ENCODE measurements at places on chromosomes 2 and 18.

DNA sequence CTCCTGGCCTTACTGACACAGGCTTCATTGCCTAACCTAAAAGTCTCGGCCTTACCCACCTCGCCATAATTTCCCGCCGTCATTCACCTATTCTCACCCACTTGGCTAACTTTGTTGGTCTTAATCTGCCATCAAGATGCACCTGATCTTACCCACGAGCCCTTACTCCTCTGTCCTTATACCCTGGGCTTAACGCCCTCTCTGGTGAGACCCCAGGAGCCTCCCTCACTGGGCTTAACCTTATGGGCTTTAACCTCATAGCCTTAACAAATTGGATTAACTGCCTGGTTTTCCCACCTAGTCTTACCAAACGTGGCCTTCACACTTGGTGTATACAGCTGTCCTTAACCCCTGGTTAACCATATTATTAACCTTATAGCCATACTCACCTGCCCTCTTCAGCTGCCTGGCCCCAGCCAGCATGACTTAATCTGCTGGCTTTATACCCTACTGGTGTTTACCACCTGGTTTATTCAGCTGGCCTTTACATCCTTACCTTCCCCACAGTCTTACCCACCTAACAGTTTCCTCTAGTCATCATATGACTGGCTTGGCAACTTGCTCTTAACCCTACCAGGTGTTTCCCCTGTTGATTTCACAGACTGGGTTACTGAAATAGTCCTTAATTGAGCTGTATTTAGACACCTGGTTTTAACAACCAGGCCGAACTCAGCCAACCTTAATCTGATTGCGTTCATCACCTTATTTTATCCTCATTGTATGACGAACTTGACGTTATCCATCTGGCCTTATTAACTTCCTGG is 132.0 kb upstream of the ZSWIM2 start:
- no peaks in the 10 kb centered on the region for H3K36me3 ChIP-seq
- H3K27me3 ChIP-seq: no peaks in the 10 kb centered on the region

DNA sequence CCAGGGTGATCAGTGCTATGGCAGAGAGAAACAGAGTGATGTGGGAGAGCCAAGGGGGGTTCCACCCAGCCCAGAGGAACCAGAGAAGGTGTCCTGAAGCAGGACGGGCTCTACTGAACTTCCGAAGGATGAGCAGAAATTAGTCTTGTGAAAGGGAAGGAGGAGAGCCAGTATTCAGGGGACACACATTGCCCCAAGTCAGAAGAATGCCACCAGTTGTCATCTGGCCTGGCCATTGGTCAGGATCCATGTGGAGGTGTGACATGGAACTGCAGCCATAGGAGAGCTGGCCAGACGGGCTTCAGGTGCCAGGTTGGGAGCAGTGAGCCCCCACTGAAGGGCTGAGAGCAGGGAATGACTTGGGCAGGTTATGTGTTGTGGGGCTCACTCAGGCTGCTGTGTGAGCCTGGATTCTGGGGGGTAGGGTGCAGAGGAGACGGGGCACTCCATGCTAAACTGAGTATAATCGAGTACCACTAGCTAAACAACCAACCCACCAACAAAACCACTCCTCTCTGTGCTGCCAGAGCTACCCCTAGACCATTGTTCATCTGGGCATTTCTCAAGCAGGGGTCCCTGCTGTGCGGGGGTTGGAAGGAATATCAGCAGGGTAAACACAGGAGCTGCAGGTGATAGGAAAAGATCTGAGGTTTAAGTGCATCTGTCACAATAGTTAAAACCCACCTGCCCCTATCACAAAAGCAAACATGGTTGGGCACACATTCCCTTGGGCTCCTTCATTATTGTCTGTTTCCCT is 25.3 kb downstream of the MARCO start:
- H3K27ac ChIP-seq: no peak overlapping the region
- no peak overlapping the region for H3K4me3 ChIP-seq
- DNase-seq: no peak
- H3K36me3 ChIP-seq: no peaks in the 10 kb centered on the region
- H3K27me3 ChIP-seq: no peaks in the 10 kb centered on the region
- peaks cover 20% of the 10 kb centered on the region for H3K4me1 ChIP-seq

DNA sequence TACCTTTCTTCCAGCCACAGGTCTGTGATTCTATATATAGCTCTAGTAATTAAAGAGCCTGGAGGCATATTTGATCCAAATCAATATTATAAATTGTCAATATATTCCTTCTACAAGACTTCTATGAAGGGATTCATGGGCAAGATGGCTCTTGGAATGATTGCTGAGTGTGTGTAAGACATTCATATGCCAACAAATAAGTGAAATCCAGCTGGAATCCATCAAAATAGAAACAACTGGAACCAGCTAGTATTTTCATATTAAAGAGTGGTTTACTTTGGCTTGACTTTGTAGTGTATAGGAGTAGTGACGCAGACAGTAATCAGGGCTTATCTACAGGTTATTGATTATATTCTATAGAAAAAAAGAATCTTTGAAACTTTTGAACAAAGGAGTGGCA is 83.4 kb downstream of the CALCRL start:
- H3K4me1 ChIP-seq: peaks cover 4% of the 10 kb centered on the region
- H3K27me3 ChIP-seq: no peaks in the 10 kb centered on the region
- no peak overlapping the region for H3K27ac ChIP-seq
- DNase-seq: no peak
- no peak overlapping the region for H3K4me3 ChIP-seq
- no peaks in the 10 kb centered on the region for H3K36me3 ChIP-seq

GRCh38 chr18:24031916-24032315 is 17.4 kb downstream of the TTC39C start:
- no peaks in the 10 kb centered on the region for H3K27me3 ChIP-seq
- no peak overlapping the region for H3K27ac ChIP-seq
- H3K4me1 ChIP-seq: peaks cover 24% of the 10 kb centered on the region
- DNase-seq: no peak

DNA sequence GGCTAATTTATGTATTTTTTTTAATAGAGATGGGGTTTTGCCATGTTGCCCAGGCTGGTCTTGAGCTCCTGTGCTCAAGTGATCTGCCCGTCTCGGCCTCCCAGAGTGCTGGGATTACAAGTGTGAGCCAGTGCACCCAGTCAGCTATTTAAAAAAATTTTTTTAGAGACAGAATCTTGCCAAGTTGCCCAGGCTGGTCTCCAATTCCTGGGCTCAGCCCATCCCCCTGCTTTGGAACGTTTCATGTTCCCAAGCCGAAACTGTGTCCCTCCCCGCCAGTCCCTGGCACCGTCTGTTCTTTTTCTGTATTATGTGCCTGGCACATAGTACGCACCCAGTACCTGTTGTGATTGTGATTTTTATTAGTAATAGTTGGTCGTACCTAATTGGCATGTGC is 63.1 kb upstream of the MGAT5 start:
- no peak for DNase-seq
- peaks cover 8% of the 10 kb centered on the region for H3K4me1 ChIP-seq
- no peak overlapping the region for H3K4me3 ChIP-seq
- no peaks in the 10 kb centered on the region for H3K27me3 ChIP-seq

GRCh38 chr2:146080925-146081324 is 1561.0 kb upstream of the ZEB2 start:
- no peak for DNase-seq
- no peaks in the 10 kb centered on the region for H3K27me3 ChIP-seq
- H3K4me1 ChIP-seq: no peaks in the 10 kb centered on the region
- no peak overlapping the region for H3K4me3 ChIP-seq
- H3K36me3 ChIP-seq: no peaks in the 10 kb centered on the region
- H3K27ac ChIP-seq: no peak overlapping the region

DNA sequence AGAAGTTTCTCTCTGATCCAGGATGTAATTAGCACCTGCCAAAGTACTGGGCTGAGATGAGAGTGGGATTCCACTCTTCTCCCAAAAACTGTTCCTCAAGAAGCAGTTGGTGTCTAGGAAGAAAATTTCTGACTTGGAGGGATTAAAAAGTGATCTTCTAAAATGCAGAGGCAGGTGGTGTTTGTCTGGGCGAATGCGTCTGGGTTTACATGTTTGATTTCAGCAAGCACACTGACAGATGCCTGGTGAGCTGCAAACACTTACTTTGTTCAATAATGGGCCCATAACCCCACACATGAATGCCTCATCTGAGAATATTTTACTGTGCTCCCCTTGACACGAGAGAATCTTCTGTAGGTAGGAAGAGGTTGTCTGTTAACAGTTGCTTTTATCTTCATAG is 24.3 kb upstream of the KCNF1 start:
- no peak overlapping the region for H3K4me3 ChIP-seq
- DNase-seq: no peak
- no peaks in the 10 kb centered on the region for H3K4me1 ChIP-seq
- no peaks in the 10 kb centered on the region for H3K36me3 ChIP-seq
- H3K27ac ChIP-seq: no peak overlapping the region
- peaks cover 53% of the 10 kb centered on the region for H3K27me3 ChIP-seq

DNA sequence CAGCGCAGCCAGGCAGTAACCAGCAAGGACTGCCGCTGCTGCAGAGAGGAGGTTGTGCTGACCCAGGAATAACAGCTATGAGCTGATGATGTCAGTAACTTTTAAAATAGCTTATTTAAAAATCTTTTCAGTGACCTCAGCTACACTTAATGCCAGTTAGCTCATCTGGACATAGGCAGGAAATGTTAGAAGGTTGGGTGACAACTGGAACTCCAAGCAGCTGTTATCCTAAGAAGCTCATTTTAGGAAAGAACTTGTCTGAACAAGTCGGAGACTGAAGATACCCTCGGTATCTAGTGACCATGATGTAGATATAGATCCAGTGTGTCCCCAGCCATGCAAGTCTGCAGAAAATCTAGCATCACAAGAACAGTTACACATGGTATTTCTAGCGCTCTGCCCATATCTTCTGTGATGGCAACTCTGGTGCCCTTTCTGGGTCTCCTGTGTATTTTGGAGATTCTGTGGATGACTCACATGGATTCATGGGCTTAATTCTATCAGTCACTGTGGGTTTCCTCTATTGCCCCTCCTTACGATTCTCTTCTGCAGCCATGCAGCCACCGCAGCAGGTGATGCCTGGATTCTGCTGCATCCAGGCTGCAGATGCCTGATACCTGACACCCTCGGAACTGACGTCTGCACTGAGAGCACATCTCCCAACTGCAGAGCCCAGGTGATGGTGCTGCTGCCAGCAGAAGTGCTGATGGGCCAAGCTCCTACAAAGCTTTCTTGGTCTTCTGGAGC is 19.8 kb upstream of the PLEK start:
- H3K27ac ChIP-seq: no peak overlapping the region
- no peak overlapping the region for H3K4me3 ChIP-seq
- no peaks in the 10 kb centered on the region for H3K4me1 ChIP-seq
- no peaks in the 10 kb centered on the region for H3K36me3 ChIP-seq
- no peak for DNase-seq

- peaks cover 16% of the 10 kb centered on the region for H3K36me3 ChIP-seq
- H3K4me1 ChIP-seq: no peaks in the 10 kb centered on the region
- H3K4me3 ChIP-seq: no peak overlapping the region
- no peak for DNase-seq
- H3K27me3 ChIP-seq: no peaks in the 10 kb centered on the region
Measured at GRCh38 chr2:240507060-240507777, 50.6 kb downstream of the ANKMY1 start.

GRCh38 chr18:75111760-75112159 is 97.2 kb downstream of the PTGR3 start:
- H3K27me3 ChIP-seq: no peaks in the 10 kb centered on the region
- H3K4me3 ChIP-seq: no peak overlapping the region
- no peak overlapping the region for H3K27ac ChIP-seq
- no peaks in the 10 kb centered on the region for H3K36me3 ChIP-seq
- no peaks in the 10 kb centered on the region for H3K4me1 ChIP-seq
- peak; percentile 19 for DNase-seq

- no peaks in the 10 kb centered on the region for H3K4me1 ChIP-seq
- no peaks in the 10 kb centered on the region for H3K36me3 ChIP-seq
- no peak for DNase-seq
- H3K27ac ChIP-seq: no peak overlapping the region
- H3K27me3 ChIP-seq: no peaks in the 10 kb centered on the region
- H3K4me3 ChIP-seq: no peak overlapping the region
Measured at GRCh38 chr2:241898463-241899270, 29.1 kb downstream of the RTP5 start.

GRCh38 chr2:199462347-199462955 is 4.7 kb upstream of the SATB2 start:
- peak overlapping the region; percentile 68 for H3K4me3 ChIP-seq
- H3K27ac ChIP-seq: no peak overlapping the region
- peaks cover 29% of the 10 kb centered on the region for H3K27me3 ChIP-seq
- no peaks in the 10 kb centered on the region for H3K4me1 ChIP-seq

GRCh38 chr18:50836521-50836957 is 16.7 kb upstream of the MRO start:
- H3K4me1 ChIP-seq: peaks cover 17% of the 10 kb centered on the region
- DNase-seq: peak; percentile 78
- H3K27ac ChIP-seq: no peak overlapping the region
- H3K36me3 ChIP-seq: no peaks in the 10 kb centered on the region
- no peak overlapping the region for H3K4me3 ChIP-seq
- no peaks in the 10 kb centered on the region for H3K27me3 ChIP-seq

DNA sequence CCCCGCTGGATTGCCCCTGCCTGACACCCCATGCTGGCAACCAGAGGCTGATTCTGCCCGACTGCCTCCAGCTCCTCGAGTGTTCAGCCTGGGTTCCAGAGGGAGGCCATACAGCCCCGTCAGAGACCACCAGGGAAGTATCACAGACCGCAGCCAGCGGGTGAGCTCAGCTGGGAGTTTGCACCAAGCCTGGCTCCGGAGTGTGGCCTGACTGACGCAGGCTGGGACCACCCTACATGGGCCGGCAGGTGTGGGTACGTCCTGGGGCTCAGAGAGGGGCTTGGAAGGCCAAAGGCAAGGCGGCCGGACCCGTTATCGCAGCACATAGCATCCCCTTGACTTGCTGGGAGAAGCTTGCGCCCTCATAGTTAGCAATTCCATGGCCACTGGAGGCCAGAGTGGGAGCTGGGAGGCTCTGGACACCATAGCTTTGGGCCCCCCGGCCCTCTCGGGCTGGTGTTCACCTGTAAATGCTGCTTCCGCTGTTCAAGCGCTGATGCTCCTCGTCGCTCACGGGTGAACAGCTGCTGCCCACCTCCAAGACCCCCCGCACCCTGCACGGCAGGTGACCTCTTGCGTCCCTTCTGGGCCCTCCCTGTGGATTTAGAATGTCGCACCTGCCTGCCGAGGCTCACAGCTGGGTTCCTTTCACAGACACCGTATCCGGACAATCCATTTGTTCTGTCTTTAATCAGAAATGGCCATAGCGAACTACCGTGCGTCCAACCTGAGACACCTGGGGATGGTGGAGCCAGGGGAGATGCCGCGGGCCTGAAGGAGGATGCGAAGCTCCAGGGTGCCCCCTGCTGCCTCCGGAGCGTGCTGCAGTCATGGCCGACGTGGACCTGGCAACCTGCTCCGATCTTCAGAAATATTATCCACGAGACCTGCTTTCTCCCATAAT is 31.2 kb upstream of the SLC66A3 start:
- H3K4me1 ChIP-seq: no peaks in the 10 kb centered on the region
- peak; percentile 56 for DNase-seq
- no peak overlapping the region for H3K4me3 ChIP-seq
- H3K27ac ChIP-seq: no peak overlapping the region
- H3K27me3 ChIP-seq: peaks cover 16% of the 10 kb centered on the region

GRCh38 chr18:65990944-65991708 is 240.3 kb downstream of the CDH7 start:
- H3K27ac ChIP-seq: no peak overlapping the region
- H3K36me3 ChIP-seq: no peaks in the 10 kb centered on the region
- no peak overlapping the region for H3K4me3 ChIP-seq
- H3K4me1 ChIP-seq: no peaks in the 10 kb centered on the region
- DNase-seq: peak; percentile 4

GRCh38 chr2:161172901-161173540 is 12.8 kb downstream of the TANK start:
- no peaks in the 10 kb centered on the region for H3K27me3 ChIP-seq
- no peak for DNase-seq
- H3K36me3 ChIP-seq: peaks cover 29% of the 10 kb centered on the region
